ENCODE measurements at places on chromosomes 11 and 22.

DNA sequence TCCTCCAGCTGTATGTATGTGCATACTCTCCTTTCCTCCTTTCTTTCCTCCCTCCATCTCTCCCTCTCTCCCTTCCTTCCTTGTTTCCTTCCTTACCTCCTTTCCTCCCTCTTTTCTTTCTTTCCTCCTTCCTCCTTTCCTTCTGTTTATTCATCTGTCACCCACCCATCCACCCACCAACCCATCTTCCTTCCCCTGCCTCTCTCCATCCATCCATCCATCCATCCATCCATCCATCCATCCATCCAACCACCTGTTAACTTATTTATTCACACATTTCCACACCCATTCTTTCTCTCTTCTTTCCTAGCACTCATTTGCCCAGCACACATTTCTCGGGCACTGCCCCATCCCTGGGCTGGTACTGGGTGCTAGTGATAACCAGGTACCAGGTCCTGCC lies 443.9 kb downstream of the MIAT start:
- no peak for DNase-seq

- DNase-seq: no peak
Measured at GRCh38 chr11:16946477-16947282, 67.5 kb downstream of the PLEKHA7 start.

DNA sequence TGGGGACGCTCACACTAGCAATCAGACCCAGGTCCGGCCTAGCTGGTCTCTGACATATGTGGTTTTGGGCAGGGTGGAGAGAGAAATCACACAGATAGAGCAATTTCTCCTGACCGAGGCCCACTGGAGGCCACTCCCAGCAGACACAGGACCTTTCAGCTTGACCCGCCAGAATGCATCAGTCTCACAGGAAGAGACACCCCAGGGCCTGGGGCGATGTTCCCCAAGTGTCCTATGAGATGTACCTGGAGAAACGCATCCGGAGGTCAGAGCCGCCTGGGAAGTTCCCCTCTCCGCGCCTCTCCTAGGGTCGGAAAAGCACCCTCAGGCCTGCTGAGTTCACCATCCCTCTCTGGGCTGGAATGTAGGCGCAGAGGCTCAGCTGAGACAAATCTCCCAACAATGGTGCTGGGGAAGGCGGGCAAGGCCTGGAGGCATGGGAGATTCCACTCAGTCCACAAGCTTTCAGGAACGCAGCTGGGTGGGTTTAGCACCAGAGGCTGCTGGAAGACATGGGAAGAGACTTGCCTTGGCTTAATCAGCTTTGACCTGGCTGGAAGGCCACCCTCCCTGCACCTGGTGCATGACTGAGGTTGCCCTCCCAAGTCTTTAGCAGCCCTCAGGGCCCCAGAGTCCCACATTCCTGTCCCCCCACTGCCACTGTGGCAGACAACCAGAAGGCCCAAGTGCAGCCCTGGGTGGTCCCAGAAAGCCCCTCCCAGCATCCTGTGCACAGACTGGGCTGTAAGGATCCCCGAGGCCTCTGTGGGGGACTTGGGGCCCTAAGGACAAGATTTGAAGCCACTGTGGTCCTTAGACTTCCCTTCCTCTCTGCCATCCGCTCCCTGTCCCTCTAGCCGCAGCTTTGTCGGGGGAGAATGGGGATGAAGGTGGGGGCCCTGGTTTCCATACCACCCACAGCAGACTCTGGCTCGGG lies 57.5 kb downstream of the RTL6 start:
- no peak for DNase-seq

DNA sequence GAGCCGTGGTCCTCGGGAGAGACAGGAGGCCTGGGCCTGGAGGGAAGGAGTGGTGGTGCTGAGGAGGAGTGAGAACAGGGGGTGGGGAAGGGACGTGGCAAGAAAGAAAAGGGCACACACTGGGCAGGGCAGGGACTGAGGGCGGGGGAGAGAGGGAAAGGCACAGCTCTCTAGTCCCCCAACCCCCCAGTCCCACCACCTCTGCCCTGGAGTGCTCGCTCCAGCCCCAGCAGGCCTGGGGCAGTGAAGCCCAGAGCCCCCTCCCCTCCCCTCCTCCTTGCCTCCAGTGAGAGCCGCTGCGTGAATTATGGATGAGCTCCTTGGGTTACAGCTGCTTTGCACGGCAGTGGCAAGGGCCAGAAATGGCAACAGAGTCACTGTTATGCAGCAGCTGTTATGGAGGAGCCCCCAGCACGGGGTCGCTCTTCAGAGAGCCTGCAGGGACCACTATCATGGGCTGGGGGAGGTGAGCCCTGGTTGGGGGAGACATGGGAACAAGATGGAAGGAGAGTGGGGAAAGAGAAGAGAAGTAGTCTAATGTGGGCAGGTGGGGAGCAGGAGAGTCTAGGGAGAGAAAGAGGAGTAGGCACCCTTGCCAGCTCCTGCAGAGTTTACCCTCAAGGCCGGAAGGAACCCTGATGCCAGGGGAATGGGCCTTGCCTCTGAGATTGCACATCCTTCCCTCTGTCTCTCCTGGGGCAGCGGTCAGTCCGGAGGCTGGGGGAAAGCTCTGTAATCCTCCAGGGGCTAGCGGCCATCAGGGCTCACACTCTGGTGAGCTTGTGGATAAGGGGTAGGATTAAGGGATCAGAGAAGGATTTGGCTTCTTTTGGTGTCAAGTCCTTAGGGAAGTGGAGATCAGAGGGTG lies 3.6 kb downstream of the RTN4RL2 start:
- DNase-seq: no peak

GRCh38 chr11:7612661-7613393 lies 60.5 kb downstream of the CYB5R2 start:
- DNase-seq: no peak

- DNase-seq: no peak
Measured at GRCh38 chr11:18618342-18619025, 15.7 kb downstream of the SPTY2D1 start.

- no peak for DNase-seq
Measured at GRCh38 chr22:27580311-27580897, 221.2 kb downstream of the MN1 start.

DNA sequence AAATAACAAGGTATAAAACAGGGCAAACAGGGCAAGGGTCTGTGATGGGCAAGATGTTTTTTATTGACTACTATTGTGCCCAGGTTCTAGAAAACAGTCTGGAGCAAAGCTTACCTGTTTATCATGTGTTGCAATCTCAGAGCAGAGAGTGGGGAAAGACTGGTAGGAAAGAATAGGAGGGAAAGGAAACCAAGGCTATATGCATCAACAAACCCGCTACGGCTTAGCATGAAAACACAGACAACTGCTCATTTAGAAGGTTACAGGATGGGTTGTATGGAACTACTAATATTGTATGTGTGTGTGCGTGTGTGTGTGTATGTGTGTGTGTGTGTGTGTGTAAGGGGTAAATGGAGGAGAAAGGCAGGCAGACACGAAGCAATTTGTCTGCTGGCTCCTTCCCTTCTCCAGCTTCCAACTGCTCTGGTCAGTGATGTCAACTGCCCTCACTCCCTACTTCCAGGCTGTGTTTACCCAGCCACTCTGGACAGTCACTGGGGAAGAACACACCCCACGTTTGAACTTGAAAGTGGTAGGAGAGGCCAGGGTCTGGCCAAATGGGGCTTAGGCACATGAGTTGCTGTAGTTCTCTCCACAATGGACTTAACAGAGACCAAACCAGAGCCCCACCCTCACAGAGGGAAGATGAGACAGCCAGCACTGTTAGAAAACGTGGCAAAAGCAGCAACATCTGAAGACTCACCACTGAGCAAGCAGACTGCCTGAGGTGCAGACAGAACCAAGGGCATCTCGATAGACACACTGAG lies 47.0 kb downstream of the GAB2 start:
- no peak for DNase-seq

DNA sequence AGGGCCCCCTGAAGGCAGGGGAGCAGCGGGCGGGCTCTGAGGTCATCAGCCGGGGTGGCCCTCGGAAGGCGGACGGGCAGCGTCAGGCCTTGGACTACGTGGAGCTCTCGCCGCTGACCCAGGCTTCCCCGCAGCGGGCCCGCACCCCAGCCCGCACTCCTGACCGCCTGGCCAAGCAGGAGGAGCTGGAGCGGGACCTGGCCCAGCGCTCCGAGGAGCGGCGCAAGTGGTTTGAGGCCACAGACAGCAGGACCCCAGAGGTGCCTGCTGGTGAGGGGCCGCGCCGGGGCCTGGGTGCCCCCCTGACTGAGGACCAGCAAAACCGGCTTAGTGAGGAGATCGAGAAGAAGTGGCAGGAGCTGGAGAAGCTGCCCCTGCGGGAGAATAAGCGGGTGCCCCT lies 50.1 kb upstream of the GCAT start:
- no peak for DNase-seq

- no peak for DNase-seq
Measured at GRCh38 chr11:71386202-71386601, 62.0 kb downstream of the DHCR7 start.

DNA sequence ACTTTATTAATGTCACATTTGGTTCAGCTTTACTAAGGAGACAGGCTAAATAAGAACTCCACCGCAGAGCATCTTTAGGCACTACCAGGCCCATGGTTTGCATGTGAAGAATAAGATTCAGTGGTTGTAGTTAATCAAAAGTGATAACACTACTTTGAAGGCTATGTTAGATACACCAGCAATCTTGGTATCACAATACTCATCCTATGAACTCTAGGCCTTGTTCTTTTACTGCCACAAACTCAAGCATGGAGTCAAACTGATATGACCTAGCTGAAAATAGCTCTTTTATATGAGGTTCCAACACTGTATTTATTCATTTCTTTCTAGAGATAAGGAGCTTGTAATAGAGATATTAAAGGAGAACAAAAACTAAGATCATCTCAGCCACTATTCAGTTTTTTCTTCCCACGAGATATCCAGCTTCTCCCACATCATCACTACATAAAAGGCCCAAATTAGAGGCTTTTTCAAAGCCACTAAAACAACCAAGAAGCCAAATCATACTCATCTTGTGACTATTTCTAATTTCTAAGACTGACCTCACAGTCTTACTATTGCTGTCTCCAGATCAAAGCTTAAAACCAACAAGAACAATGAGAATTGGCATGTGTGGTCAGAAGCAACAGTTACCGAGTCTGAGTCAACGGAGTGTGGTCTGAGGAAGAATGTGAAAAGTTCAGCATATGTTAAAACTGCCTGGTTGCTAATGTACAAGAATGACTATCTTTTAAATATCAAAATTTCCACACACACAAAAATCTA lies 25.1 kb upstream of the GUCY1A2 start:
- no peak for DNase-seq

- no peak for DNase-seq
Measured at GRCh38 chr11:126307706-126308105, 3.8 kb downstream of the DCPS start.

DNA sequence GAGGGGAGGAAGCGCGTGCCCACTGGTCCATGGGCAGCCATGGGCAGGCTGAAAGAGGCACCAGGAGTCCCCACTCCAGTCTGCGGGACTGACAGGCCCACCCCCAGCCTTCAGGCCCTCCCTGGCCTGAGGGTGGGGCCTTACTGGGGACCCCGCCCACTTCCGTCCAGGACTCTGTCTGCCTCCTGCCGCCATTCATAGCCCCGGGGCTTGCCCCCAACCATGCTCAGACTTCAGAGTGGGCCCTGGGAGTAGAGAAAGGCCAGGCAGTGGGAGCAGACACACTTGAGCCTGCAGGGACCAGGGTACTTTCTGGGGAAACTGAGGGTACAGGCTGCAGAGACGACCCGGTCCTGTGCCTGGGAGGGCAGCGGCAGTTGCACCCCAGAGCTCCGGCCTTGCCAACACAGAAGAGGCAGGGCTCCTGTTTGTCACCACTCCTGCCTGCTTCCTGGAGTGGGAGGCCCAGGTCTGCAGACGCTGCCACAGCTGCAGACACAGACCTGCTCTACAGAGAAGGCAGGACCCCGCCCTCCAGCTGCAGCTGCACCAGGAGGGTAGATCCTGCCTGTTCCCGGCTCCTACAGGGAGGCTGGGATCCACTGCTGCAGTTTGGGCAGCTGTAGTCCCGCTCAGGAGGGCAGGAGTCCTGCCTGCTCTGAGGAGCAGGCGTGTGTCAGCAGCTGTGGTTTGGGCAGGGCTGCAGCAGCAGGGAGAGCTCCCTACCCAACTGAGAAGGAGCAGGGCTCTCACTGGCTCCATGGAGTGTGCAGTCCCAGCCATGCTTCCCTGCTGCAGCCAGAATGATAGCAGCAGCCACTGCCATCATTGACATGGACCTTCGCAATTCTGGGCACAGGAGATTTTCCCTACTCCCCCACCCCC lies 387.9 kb upstream of the ANO3 start:
- no peak for DNase-seq

DNA sequence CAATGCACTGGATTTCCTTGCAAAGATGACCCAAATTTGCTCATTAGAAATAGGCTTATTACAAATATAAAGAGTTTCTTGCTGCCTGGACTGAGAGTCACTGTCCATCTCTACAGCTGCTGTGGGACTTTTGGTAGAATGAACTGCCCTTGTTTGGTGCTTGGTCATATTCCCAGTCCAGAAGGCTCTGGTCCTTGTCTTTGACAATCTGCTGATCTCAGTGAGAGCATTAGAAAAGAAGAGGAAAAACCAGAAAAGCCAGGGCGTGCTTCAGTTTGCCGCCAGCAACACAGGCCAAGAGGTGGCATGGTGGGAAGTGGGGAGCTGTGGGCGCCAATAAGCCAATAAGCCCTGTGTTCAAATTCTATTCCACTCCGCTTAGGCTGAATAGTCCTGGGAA lies 48.2 kb upstream of the PARVA start:
- DNase-seq: no peak

DNA sequence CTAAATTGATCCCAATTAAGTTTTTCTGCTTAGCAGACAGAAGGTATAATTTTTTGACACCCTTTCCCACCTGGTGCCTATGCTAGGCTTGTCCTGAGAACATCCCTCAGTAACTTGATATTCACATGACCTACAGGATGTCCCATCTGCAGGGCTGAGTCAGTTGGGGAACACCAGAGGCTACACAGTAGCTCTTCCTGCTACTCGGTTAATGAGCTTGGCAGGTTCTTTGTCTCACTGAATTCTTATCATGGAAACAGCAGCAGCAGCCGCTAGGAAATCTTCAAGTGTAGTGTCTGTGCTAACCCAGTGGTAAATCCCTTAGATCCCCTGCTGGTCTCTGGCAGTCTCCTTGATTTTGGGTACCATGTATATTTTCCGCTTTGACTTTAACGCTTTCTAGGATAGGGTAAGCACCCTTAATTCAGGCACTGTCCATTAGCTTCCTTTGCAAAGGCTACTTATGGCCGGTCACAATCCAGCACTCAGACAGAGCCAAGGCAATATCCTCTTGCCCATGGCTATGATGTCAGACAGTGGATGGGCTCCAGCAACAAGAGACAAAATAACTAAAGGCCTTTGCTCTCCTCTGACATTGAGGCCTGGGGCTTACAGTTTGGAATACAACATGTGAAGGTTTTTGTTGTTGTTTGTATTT lies 8.5 kb downstream of the MRPL16 start:
- no peak for DNase-seq

DNA sequence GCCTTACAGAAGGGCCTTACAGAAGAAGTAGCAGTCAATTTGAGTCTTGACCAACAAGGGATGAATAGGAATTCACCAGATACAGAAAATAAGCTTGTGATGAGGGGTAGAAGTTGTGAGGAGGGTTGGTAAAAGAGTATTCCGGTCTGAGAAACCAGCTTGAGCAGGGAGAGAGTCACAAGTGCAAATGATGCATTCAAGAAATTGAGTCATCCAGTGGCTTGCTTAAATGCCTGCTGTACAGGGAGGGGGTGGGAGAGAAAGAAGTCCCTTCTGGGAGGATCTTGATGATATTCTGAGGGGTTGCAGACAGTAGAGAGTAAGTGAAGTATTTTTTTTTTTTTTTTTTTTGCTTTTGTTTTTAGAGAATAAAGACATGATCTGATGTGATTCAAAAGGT lies 9.2 kb downstream of the CCKBR start:
- no peak for DNase-seq

- DNase-seq: no peak
Measured at GRCh38 chr11:1532606-1533341, 39.3 kb downstream of the DUSP8 start.
